ENCODE measurements at places on chromosomes 6 and 20.

- peak; percentile 23 for DNase-seq
Observed at GRCh38 chr20:53763707-53764414, 170.2 kb upstream of the ZNF217 start.

DNA sequence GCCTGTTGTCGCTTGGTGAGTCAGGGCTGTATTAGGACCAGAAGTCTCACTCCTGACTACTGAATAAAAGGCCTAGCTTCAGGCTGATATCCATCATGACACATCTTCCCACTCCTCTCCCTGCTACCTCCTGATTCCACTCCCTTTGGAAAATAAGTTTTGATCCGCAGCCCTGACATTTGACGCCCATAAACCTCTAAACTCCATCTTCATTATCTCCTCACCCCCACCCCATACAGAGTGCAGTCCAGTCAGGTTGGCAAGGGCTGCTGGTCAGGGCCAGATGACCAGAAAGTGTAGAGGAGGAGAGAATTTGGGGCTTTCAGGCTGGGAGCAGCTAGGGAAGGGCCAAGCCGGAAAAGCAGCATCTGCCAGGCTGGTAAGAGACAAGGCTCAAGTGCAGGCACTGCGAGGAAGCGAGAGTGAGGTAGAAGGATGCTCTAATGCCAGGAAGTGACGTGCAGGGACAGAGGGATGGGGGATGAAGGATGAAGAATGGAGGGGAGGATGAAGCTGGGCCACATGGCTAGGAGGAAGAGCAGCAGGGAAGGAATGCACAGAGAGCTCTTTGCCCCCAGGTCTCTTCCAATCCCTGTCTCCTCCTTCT is 1.2 kb downstream of the GGT7 start:
- no peak for DNase-seq

DNA sequence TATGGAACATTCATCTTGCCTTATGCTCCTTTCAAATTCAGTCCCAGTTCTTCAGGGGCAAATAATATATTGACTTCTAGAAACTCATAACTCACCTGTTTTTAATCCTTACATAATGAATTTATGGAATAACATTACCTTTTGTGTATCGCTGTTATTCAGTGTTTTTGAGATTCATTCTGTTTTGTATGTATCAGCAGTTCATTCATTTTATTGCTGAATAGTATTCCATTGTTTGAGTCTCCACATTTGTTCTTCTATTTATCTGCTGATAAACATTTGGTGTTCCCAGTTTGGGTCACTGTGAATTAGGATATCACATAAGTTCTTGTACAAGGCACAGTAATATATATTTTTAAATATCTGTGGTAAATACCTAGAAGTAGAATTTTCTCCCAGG is 5.1 kb downstream of the SEMG2 start:
- no peak for DNase-seq

DNA sequence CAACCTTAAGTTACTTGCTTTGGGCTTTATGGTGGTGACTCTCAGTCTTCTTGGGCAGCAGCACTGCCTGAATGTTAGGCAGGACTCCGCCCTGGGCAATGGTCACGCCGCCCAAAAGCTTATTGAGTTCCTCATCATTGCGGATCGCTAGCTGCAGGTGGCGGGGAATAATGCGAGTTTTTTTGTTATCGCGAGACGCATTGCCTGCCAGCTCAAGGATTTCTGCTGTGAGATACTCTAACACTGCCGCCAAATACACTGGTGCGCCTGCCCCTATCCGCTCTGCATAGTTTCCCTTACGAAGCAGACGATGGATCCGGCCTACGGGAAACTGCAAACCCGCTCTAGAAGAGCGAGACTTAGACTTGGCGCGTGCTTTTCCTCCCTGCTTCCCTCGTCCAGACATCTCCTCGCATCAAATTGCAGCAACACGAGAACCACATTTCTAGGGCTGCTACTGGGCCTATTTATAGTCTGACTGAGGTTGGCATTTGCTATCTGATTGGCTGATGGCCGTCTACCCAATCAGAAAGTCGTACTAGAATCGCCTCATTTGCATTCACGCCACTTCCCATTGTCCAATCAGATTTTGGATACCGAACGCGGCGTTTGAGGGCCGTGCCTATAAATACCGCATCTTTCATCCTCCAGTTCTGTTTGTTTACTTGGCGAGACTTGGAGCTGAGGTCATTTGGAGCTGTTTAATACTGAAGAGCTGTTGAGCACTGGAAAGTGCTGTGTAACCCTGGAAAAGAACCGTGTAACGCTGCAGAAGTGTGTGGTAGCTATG is 28.2 kb upstream of the SLC17A4 start:
- no peak for DNase-seq

- DNase-seq, result no peak
Observed at GRCh38 chr20:33694639-33695012, 8.4 kb upstream of the E2F1 start.

Measured in NCI-H774 (cell line).